Left ventricle myocardium superior (tissue), 1 donor: ENCODE measurements at places on chromosomes 4 and X. TPM values are rescaled to one million over a fixed set of nuclear protein-coding genes. Genes with fewer than 3 reads are reported as not detected.

The PRDM8 gene
- 1.0 TPM for total RNA-seq

The P2RY8 gene
- 2.6 TPM for total RNA-seq

The MEPE gene
- total RNA-seq: not detected

The PNMA3 gene
- total RNA-seq: 1.8 TPM

The NPY2R gene
- total RNA-seq: not detected

The APBB2 gene
- total RNA-seq: 23.9 TPM

The SRP72 gene
- 40.2 TPM for total RNA-seq

The PAGE2 gene
- total RNA-seq: not detected
